ENCODE measurements at places on chromosomes 2 and 18.

DNA sequence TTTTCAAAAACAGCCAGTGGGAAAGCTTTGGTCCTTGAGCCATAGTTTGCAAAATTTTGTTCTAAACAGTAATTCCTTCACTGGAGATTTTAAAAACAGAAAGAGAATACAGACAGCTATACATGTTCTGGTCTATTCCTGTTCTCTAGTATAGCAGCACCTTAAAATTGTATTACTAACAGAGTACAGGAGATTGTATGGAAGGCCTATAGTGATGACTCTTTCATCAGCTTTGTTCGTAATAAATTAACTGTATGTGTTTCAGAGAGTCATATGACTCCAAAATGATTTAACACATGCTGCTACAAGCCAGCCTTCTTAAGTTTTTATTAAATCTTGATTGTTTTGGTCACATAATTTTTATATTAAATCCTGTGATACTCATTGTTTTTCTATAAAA is 1124.6 kb upstream of the FAM98A start:
- DNase-seq, result no peak

DNA sequence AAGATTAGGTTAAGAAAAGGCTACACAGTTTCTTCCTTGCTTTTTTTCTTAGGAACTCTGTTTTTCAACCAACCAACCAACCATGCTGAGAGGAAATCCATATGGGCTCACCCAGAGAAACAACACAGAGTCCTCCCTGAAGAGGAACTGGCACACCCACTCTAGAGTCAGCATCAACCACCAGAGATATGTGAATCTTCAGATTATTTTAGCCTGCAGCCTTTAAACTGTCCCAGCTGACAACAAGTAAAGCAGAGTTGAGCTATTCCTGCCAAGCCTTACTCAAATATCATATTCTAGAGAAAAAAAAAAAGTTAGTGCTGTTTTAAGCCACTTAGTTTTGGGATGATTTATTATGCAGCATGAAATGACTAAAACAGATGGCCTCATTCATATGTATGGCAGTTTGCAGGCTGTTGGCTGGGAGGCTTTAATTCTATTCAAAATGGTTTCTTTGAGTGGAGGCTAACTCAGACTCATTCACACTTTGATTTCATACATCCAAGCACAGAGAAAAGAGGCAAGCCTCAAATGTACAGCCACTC is 1637.7 kb upstream of the LRRTM1 start:
- no peak for DNase-seq

DNA sequence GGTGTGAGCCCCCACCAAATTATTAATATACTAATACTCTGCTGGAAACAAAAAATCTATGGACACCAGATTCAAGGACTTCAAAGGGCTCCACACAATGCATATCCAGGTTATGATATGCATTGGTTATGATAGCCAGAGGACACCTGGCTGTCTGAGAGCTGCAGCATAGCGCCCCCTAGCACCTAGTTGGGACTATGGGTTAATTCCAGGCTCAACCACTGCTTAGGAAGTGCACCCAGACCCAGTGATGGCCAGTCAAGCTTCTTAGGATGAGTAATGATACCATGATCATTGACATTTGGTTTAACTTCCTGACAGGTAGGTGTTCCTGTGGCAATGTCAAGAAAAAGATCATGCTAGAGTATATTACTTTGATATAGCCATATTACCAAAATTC is 3.8 kb upstream of the FRZB start:
- no peak for DNase-seq

GRCh38 chr2:126945118-126945517 is 46.4 kb downstream of the TEX51 start:
- DNase-seq, result no peak

GRCh38 chr2:164697688-164698461 is 76.6 kb upstream of the GRB14 start:
- no peak for DNase-seq

GRCh38 chr2:207766041-207766551 is 3.6 kb downstream of the FZD5 start:
- no peak for DNase-seq

DNA sequence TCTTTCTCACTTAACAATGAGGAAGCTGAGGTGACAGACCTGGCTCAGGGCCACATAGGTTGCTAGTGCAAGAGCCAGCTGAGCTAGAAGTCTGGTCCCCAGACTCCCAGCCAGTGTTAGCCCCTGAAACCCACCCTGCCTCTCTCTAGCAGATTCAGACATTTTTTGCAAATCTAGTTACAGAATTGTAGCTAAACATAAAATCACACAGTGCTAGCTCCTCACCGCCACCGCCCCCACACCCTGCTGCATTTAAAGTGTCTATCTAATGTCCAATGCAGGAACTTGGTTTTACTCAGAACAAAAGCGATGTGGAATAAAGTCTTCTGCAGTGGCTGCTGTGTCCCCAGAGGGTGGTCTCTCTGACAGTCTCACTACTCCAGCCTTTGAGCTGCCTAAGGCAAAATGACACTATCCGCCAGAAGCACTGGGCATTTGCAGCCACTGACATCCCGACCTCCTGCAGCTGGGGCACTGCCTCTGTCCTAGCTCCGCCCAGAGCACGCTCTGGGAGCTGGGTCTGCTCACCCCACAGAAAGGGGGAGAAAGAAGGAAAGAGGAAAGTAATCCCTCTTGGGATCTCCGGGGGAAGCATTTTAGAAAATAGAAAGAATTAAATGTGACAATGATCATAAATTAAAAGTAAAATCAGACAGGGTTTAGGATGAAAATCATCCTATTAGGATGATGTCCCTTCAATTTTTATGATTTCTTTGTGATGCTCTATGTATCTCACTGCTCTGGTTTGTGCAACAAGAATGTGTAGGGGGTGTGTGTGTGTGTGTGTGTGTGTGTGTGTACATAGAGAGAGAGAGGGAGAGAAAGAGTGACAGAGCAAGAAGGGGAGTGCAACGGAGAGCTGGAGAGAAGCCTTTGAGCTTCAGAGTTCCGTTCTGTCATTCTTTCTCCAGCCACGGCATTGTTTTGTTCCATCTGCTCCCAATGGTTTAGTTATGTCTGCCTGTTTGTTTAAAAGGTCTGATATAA is 50.5 kb upstream of the ST8SIA3 start:
- no peak for DNase-seq

- no peak for DNase-seq
Measured at GRCh38 chr2:17604050-17604449, 63.6 kb downstream of the VSNL1 start.

DNA sequence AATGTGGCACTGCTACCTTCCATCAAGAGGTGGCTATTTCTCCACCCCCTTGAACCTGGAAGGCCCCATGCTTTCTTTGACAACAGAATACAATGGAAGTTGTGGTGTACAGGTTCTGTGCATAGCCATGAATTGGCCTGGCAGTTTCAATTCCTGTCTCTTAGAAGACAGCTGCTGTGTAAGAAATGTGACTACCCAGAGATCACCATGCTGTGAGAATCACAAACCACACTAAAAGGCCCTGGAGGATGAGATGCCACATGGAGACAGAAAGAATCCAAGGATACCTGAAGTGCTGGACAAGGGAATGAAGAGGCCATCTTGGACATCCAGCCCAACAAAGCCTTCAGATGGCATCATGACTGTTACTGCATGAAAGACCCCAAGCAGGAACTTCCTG is 47.7 kb upstream of the EHBP1 start:
- DNase-seq, result no peak

DNA sequence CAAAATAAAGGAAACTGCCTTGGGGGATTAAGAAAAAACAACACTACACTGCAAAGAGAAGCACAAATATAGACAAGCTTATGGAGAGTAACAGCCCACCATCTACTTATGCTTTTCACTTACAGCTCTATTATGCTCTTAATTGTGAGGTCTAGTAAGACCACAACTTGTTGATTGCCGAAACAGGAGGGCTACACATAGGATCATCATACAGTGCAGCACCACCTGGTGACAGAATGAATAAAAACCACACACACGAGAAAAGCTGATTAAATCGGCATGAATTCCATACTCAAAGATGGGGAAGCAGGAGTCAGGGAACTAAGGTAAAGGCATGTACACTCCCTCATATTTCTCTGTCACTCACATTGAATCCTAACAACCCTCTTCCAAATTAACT is 259.2 kb downstream of the IKZF2 start:
- no peak for DNase-seq

- no peak for DNase-seq
Measured at GRCh38 chr2:109690822-109691541, 76.8 kb downstream of the SOWAHC start.

DNA sequence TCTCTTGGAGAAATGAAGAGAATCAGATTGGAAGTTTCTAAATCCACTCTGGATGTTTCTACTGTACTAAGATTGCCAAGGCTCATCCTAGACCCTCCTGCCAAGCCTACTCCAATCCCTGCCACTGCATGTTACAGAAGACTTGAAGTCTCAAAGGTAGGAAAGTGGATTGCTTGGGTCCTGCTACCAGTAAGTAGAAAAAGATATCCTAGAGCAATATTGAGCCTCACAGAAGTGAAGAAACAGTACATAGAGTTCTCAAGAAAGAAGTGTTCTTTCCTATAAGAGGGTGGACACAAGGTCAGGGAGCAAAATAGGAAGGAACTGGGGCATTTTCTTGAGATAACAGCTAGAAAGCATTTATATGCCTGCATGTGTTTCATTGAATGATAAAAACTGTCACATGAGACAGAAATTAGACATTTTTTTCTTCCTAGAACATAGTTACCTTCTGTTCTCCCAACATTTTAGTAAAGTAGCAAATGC is 232.9 kb downstream of the RBM43 start:
- no peak for DNase-seq

GRCh38 chr2:239302083-239302807 is 98.6 kb downstream of the HDAC4 start:
- no peak for DNase-seq

GRCh38 chr2:8162552-8162951 is 519.3 kb upstream of the ID2 start:
- DNase-seq, result no peak
